Activated CD4-positive, alpha-beta T cell treated with anti-CD3 and anti-CD28 coated beads for 1 hour (primary cell): ENCODE measurements at places on chromosomes 12 and 14.

GRCh38 chr12:99810718-99811593 is 163.4 kb downstream of the GARIN6 start:
- no peak for DNase-seq

DNA sequence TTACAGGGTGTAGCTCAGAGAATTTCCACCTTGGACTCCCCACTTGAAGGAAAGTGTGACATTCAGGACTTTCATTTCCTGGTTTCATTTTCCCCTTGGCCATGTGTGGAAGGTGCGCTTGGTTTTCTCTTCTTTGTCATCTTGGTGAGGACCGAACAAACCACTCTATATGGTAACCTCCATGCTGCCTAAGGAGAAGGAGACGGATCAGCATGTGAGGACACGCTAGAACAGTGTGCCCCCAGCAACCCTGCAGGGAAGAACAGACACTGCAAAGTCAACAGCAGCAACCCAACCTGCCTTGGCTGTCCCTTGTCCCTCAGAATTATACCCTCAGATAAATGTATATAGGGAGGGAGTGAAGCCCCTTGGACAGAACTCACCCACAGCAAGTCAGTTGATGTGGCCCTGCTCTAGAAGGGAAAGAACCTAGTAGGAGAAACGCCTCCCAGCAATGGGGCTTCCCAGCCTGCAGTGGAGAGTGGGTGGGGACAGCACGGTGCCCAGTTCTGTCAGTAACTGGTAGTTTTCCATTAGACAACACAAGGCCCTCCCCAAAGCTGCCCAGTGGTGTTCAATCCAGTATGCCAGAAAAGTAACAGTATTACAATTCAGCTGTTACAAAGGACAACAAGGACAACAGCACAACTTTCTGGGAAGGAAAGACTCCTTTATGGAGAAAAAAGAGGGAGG is 18.9 kb upstream of the COCH start:
- DNase-seq = no peak

DNA sequence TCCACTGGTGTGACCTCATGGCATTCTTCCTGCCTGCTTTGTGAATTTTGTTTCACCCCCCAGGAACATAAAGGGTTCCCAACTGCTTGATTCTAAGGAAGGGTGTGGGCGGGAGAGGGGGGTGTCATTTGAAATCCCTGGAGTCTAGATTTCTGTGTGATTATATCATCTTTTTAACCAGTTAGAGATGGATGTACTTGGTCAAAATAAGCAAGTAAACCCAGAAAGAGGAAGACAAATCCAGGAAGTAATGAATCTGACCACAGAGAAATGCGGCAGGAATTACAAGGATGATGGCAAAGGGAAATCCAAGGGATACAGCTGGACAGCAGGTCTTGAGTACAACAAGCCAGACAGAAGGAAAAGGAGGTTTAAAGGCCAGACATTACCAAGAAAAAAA is 38.9 kb downstream of the DMAC2L start:
- DNase-seq = no peak

DNA sequence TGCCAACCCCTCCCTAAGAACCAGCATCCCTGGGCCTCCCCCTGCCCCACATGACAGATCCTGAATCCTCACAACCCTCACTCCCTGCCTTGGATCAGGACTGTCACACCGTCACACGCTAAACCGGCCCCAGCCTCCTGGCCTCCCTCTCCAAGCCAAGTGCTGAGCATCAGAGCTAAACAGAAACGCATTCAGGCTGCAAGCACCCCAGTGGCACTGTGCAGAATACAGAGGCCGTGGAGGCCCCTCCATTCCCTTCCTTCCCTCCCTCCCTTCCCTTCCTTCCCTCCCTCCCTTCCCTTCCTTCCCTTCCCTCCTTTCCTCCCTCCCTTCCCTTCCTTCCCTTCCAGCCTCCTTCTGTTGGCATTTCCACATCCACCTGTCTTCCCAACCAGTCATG is 12.6 kb downstream of the POLE start:
- DNase-seq = no peak

- DNase-seq = no peak
Observed at GRCh38 chr12:104166465-104166864, 28.5 kb upstream of the NFYB start.

GRCh38 chr14:102085948-102086708 is 716 bp downstream of the HSP90AA1 start:
- DNase-seq = peak; percentile 54

GRCh38 chr14:64217308-64217707 is 76.9 kb downstream of the ESR2 start:
- DNase-seq = no peak

DNA sequence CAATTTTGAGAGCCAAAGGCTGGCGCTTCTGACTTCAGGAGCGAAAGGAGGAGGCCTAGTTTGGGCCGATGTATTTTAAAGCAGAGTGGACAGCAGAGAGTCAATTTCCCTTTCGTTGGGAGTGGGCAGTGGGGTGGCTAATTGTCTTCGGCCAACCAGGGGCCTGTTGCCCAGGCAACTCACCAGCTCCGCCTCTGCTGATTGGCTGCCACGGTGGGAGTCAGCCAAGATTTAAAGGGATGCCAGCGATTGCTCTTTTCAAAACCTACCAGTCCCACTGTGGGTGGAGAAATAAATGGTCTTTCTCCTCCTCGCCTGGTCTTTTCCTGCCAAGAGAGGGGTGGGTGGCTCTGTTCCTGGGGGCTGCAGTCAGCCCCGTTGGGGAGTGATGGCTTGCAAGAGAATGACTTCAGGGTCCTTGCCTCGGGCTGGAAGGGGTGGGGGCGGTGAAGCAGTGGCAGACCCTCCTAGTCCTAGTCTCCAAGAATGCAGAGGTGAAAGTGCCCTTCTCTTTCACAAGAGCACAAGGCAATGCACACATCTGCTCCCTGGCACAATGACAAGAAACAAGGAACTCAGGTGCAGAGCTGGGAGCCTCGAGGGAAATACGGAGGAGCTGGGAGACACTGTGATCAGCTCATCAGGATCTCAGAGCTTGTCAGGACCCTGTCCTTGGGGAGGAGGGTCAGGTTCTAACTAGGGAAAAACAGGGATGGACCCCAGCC is 37.7 kb downstream of the RASAL1 start:
- DNase-seq = no peak

DNA sequence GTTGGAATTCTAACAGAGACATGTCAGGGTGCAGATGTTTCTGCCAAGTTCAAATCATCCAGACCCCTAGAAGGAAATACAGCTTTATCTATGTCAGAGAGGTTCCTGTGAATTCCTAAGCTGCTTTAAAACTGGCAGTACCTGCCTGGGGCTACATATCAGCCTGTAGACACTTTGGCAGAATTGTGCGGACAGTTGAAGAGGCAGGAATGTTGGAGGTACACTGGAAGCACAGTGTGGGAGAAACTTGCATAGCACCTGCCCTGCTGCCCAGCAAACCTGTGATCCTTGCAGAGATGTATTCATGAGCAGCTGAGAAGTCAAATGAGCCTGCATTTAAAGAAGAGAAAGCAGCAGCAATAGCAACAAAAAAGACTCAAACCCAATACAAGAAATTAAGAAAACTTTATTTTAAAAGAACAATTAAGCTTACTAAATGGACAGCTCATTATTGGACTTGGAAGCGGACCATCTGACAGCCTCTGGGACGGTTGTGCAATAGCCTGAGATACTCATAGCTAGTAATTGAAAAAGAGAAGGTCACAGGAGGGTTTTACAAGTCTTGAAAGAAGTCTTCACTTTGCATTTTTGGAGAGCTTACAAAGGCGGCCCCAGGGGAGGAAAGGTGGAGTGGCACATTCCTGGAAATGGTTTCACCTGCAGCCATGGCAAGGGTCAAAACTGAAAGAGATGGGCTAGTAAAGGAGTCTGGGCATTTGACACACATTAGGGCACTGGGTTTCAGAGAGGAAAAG is 280.9 kb upstream of the FLRT2 start:
- no peak for DNase-seq

GRCh38 chr12:32877601-32878459 is 18.7 kb downstream of the PKP2 start:
- no peak for DNase-seq

DNA sequence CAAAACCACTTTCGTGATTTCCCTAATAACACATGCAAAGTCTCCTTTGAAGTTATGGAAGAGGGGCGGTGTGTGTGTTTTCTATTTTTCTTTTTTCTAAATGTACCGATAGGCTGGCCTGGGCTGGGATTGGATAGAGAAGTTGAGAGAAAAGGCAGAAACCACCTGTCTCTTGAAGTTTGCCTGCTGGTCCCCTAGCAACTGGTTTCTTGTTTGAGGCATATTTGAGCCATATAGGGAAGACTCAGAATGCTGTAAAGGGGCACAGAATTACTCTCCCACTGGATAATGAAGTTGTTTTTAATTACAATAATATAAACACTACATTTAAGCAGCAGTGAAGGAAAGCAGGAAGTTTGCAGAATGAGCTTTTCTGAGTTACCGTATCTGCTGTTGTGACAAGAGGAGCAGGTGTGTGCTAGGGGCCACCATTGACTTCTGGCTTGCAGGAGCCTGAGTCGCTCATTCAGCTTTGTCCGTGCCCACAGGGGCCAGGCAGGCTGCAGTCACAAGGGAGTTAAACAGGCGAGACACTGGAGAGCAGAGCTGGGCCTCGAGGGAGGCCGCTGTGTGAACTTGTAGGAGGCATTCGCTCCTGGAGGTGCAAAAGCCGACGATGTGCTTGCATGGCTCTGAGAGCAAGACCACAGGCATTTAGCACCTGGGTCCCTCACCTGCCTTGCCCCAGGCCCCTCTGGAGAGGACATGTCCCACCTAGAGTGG is 173.8 kb upstream of the RGS6 start:
- DNase-seq = no peak

- DNase-seq = no peak
Observed at GRCh38 chr14:93011650-93012325, 88.8 kb downstream of the CHGA start.

DNA sequence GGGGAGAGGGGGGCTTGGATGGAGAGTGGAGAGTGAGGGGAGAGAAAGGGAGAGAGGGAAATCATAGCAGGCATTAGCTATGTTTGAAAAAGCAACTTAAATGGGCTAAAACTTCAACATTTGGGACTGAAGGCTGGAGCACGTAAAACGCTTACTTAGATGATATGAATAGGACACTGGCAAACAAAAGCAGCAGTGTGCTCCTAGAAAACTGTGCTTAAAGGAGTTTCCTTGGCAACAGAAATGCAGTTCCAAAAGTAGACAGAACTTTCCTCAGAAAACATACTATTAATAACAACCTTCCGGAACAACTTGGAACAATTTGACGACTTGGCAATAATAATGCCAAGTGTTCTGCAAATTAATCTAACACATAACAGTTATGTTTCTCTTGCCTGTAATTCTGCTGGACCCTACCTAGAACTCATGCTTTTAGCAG is 235.5 kb upstream of the NPAS3 start:
- DNase-seq = no peak

DNA sequence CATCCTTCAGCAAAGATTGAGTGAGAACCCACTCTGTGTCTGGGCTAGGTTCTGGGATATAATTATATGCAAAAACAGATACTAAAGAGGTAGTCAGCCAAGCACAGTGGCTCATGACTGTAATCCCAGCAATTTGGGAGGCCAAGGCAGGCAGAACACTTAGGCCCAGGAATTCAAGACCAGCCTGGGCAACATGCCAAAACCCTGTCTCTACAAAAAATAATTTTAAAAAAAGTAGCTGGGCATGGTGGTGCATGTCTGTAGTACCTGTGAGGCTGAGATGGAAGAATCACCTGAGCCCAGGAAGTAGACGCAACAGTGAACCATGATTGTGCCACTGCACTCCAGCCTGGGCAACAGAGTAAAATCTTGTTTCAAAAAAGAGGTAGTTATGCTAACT is 237.5 kb upstream of the HMGA2 start:
- no peak for DNase-seq

GRCh38 chr14:98018628-98019027 is 1221.4 kb downstream of the VRK1 start:
- no peak for DNase-seq

- peak; percentile 20 for DNase-seq
Observed at GRCh38 chr12:51886021-51886710, 1.7 kb upstream of the ANKRD33 start.

GRCh38 chr14:103802356-103802755 is 45.0 kb downstream of the PPP1R13B start:
- no peak for DNase-seq

DNA sequence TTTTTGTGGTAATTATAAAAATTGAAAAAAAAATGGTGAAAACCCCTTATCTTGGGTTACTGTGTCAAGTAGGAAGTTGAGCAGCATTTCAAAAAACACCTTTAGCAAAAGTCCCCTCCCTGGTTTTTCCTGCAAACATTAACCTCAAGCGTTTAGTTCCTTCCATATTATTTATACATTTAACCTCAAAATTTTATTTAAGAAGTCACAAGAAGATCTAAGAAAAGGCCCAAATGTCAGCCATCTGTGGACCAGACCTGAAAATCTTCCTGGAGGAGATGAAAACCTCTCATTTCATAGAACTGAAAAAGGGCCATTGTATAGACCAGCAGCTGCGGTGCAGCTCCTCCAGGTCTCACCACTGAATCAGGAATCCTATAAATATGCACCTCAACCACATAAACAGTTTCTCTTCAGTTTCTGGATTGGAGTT is 40.4 kb upstream of the BTG1 start:
- no peak for DNase-seq

DNA sequence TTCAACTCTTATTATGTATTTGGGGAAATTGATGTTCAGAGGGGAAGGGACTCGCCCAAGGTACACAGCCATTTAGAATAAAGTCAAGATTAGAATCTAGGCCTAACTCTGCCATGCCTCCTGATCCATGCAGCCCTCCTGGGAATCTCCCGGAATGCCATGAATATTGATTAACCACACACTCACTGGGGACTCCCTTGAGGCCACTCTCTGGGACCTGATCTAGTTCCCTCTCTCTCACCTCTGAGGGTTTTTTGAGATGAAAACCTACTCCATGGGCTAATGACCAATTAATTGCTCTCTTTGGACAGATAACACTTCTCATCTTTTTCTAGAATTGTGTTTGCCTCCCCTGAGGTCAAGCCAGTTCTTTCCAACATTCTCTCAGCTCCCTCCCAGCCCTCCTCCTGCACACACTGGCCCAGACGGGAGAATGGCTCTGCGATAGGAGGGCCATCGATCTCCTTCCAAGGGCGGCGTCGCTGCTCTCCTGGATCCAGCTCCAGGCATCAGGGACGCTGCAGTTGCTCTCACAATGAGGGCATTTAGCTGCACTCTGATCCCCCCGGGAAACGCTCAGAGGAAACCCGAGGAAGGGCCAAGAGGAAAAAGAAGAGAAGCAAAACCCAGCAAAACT is 22.6 kb downstream of the WSCD2 start:
- no peak for DNase-seq

- no peak for DNase-seq
Observed at GRCh38 chr12:11016937-11017336, 5.5 kb downstream of the TAS2R19 start.

DNA sequence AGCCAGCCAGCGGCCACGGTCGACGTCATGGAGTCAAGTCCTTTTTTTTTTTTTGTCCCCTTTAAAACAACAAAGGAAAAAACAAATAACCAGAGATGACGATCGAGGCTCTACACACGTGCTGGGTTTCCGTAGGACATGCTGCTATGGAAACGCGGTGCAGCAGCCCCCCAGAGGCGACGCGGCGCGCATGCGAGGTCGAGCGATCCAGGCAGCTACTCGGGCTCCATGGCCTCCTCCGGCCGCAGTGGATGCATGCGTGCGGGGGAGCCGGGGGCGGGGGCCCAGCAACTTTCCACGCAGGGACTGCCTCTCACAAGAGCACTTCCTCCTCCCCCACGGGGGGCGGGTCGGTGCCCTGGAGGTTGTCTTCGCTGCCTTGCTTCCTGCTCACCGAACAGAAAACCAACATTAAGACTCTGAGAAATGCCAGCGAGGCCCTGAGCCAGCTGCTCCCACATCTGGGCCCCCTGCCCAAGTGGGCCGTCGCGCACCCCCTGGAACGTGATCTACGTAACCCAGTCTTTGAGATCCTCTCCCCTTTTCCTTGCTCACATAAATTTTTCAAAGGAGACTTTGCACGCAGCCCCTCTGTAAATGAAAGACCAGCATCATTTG is 30.7 kb downstream of the P2RX4 start:
- peak; percentile 88 for DNase-seq
